Pulmonary artery endothelial cell (primary cell): ENCODE measurements at places on chromosomes 2 and 18. TPM values are rescaled to one million over a fixed set of nuclear protein-coding genes. Genes with fewer than 3 reads are reported as not detected.

DNA sequence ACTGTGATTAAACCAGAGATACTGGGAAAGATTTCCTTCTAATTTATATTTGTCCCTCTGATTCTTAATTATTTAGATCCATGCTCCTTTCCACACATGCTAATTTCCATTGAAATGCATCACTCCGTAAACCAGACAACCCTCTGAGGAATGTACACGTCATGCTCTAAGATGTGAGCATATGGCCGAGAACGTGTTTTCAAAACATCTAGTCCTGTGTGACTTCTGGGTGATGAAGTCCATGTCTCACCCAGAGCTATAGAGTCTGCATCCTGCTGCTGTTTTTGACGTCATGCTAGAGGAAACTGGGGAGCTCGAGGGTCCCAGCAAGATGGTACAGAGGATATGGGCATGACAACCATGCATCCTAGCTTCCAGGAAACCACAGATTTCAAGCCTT lies 53.6 kb downstream of the CAPN13 start:
- no peak for DNase-seq

- DNase-seq, result no peak
Measured at GRCh38 chr2:184314829-184315228, 283.5 kb upstream of the ZNF804A start.

EVA1A gene
- 110 and 149 TPM in 2 replicates for total RNA-seq

GRCh38 chr2:78994789-78995188 lies 30.7 kb upstream of the REG3G start:
- DNase-seq, result no peak

GRCh38 chr2:177332026-177332991 lies 60.3 kb upstream of the AGPS start:
- peak; percentile 47 for DNase-seq

CNGA3 gene
- not detected in 2 replicates for total RNA-seq

SLC8A1 gene
- 5.7 and 12.5 TPM in 2 replicates for total RNA-seq

- DNase-seq, result no peak
Measured at GRCh38 chr2:219713110-219713509, 85.7 kb downstream of the SLC4A3 start.

SEMA4C gene
- total RNA-seq, result 17.2 and 19.4 TPM in 2 replicates

MAP2 gene
- 14.5 and 24.9 TPM in 2 replicates for total RNA-seq

DNA sequence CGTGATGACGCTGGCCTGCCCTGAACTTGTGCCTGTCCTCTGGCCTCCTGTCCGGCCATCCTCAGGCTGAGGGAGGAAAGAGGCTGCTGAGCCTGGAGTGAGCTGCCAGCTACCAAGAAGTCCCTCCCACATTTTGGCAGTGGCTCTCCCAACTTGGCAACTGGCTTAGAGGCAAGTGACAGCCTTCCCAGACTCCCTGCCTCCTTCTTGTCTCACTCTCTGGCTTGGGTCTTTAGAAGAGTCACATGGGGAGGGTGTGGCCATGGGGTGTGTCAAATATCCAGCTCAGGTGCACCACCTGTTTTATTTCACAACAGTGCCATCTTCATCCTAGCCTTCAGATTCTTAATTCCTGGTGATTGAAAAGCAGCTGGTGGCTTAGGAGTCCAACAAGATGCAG lies 222.9 kb downstream of the PRKCE start:
- no peak for DNase-seq

DNA sequence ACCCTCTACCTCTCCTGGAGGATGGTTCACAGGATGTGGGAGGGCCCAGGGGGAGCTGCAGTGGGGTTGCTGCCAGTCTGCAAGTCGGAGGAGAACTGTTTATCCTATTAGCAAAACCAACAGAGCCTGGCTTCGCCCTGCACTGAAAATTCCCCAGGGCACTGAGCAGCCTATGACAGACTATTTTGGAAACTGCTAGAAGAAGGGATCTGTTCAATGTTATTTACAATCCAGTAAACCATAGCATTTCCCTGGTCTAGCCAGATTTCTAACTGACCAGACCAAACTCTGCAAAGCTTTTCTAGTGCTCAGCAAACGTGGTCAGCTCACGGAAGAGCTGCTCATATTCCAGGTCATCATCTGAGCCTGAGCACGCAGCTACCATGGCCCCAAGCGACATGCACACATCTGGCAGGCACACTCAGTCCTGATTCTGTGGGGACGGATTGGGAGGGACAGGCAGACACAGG lies 64.8 kb upstream of the PID1 start:
- DNase-seq, result no peak

DNA sequence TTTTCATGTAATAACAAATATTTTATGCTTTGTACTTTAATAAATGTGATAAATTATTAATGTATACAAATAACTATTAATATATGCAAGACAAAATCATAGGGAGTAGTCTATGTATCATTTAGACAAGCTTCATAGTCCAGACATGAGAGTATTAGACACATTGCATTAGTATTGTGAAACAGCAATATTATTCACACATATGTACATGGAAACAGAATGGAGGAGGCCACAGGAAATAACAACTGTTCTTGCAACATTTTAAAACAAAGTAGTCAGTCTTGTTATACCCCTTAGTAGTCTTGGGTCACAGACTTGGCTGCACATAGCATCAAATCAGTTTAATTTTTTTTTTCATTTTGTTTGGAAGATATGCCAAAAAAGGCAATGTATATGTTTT lies 15.8 kb downstream of the DSC1 start:
- DNase-seq, result no peak

- no peak for DNase-seq
Measured at GRCh38 chr18:79523206-79523735, 127.5 kb downstream of the NFATC1 start.

- DNase-seq, result no peak
Measured at GRCh38 chr2:159617100-159617499, 752 bp upstream of the BAZ2B start.

DNA sequence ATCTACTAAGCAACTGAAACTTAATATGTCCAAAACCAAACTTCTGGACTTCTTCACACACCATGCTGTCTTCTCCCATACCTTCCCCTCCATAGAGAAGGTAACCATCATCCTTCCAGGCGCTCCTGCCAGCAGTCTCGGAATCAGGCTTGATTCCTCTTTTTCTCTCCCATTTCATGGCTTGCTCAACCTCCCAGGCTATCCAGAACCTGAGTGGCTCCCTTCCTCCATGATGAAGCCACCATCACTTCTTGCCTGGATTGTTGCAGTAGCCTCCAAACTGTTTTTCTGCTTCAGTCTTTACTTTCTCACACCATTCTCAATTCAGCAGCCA lies 40.1 kb upstream of the NDUFV2 start:
- DNase-seq, result no peak

GRCh38 chr2:42230891-42231290 lies 61.7 kb downstream of the EML4 start:
- DNase-seq, result no peak

DNA sequence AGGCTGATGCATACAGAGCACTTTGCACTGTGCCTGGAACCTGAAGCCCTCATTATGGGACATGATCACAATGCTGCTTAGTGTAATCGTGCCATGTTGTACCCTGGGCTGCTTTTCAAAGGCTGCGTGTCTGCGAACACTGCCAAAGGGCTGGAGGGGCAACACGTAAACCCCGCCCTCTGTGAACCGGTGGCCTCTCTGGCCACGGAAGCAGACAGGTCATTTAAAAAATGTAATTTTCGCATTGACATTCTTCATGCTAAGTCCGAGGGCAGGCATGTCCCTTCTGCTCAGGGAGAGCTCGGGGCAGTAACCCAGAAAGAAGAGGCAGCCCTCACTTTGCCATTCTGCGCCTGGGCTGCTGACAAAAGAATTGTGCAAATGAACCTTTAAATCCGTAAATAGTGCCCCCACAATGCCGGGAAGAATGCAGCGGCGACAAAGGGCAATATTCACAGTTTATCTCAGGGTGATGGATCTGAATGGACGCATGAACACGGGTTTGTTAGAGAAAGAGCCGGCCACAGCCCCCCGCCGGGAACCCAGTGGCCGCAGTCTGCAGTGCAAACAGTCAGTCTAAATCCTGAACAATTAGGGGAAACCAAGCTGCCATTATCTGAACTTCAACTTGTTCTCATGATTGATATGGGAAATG lies 226.1 kb downstream of the MYCN start:
- no peak for DNase-seq

ANKRD62 gene
- total RNA-seq, result not detected in 2 replicates

DNA sequence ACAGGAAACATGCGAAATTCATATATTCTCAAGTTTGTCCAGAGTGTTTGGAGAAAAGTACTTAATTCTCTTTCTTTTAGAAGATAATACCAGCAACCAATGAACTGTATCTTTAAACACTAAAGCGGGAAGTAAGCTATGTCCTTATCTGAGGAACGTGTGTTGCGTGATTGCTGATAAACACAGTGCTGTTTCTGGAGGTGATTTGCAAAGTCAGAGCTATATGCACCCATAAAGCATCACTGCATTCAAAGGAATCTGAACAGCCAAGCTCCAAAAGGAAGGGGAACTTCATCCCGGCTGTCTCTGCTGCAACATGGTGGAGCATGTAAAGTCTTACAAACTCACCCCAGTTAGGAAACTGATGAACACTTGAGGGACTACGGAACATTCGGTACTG lies 271.7 kb upstream of the FN1 start:
- DNase-seq, result no peak

DNA sequence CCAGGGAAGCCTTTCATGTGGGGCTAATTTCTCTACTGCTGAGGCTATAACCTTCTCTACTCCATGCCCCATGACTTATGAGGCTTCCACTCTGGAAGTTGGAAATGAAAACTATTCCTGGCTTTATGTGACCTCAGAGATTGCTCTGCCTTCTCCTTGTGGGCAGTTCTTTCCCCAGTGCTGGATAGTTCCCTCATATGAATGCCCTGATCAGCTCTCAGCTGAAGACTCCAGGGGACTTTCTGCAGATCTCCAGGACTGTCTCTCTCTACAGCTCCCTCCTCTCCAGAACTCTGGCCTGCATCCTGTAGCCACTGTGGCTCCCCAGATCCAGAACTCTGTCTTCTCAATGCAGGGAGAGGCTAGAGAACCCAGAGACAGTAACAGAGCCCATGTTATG lies 235.1 kb downstream of the SEPTIN10 start:
- no peak for DNase-seq

DNA sequence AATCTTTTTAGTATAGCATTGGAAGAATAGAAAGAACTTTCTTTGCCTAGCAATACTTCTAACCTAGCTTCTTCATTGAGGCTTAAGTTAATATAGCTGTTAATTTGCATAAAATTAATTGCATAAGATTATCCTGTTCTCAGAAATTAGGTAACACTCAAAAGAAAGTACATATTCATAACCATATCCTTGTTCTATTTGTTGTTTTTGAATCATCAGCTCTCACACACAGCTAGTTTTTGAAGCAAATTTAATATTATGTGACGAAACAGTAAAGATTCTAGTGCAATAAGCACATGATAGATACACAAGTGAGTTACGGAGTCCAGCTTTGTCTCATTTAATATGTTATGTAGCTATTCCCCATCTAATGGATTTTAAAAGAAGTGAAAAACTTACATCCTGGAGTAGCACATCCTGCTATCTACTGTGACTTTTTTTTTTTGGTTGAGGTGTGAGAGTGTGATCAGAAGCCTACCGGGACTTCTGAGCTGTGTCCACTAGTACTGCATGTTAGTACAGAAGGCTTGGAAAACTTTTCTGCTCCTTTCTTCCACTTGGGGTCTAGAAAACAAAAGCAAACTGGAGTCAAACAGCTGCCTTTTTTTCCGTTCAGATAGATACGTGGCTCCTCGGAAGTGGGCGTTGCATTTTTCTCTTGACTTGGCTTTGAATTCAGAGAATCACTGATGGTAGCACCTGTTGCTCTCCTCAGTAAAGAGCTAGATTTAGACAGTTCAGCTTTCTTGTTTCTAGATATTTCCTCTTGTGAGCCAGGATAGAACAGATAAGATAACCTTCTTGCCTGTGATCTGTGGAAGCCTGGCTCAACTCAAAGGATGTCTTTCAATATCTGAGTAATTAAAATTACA lies 27.2 kb downstream of the KDM3A start:
- no peak for DNase-seq

GRCh38 chr2:228048838-228049490 lies 132.5 kb downstream of the SPHKAP start:
- no peak for DNase-seq

DNA sequence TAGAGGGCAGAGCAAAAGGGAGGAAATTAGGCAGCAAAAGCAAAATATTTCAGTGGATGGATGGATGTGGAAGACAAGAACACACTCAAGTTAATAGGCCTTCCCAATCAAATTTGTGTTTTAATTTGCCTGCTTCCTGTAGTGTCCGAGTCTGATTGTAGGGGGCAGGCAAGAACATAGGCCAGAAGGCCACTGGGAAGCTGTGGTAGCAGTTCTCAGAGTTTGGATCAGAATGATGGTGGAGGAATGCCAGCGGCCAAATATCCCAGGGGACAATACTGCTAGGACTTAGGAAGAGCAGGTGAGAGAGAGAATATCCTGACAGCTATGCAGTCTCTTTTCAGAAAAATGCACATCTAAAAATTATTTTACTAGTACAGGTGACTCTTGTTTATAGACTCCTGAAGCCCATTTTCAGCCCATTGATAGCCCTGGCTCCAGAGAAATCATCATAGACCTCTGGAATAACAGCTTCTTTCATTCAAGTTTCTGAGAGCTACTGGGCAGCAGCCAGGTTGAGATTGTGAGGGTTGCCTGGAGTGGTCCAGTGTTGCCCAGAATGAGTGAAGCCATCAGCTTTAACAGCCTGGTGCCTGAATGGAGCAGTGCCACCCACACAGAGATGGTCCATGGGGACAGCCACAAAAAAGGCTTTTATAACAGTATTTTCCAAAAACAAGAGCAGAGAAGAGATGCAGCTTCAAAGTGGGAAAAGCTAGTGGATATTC lies 19.1 kb upstream of the SERPINE2 start:
- DNase-seq, result no peak

DNA sequence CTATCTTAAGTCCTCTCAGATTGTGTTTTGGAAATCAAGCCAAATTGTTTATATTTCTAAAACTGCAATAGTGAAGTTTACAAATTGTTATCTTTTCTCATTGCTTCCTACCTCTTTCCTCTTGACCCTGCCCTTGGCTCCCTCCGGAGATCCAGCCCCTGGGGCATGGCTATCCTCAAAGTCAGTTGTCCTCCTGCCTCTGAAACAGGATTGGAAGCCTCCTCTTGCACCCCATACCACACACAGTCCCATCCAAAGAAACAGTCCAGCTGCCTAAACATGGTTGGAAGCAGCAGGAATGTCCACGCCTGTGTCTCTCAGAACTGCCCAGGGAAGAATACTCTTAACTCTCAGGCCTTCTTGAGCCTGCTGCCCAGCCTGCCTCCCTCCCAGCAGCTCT lies 30.1 kb upstream of the COL6A3 start:
- no peak for DNase-seq

DNA sequence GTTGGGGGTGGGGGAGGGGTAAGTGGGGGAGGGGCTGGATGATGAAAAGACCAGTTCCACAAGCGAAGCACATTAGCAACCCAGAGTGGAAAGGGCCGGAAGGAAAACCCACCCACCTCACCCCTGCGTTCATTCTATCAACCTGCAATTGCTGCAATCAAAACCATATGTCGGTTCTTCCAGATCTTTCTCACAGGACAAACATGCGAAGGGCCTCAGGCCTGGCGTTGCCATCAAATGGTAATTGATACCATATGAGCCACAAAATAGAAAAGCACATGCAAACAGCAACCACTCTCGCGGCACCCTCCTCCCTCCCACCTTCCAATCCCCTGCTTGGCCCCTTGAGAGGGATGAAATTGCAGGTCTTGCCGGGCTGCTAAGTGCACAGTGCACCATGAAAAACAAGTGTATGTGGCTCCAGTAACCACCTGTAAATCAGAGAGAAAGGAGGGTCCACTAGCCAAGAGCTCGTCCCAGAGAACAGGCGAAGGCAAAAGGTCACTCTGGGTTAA lies 287.5 kb downstream of the TCF4 start:
- DNase-seq, result no peak

- DNase-seq, result no peak
Measured at GRCh38 chr2:144412709-144413108, 107.2 kb downstream of the ZEB2 start.

IL1B gene
- total RNA-seq, result 0.46 TPM in 1 of 2 replicates, not detected in the other

GRCh38 chr18:39825485-39826150 lies 2129.4 kb upstream of the PIK3C3 start:
- DNase-seq, result no peak
